Stimulated activated CD4-positive, alpha-beta T cell treated with anti-CD3 and anti-CD28 coated beads, TNF-alpha, amount 100 ng/mL, for 24 hours (primary cell): ENCODE measurements at places on chromosomes 1 and 21.
A peak's percentile ranks its signal among the peaks of the same experiment; 100 is the strongest.

- peak; percentile 96 for DNase-seq
Observed at GRCh38 chr1:26321315-26322041, 3.7 kb downstream of the CD52 start.

DNA sequence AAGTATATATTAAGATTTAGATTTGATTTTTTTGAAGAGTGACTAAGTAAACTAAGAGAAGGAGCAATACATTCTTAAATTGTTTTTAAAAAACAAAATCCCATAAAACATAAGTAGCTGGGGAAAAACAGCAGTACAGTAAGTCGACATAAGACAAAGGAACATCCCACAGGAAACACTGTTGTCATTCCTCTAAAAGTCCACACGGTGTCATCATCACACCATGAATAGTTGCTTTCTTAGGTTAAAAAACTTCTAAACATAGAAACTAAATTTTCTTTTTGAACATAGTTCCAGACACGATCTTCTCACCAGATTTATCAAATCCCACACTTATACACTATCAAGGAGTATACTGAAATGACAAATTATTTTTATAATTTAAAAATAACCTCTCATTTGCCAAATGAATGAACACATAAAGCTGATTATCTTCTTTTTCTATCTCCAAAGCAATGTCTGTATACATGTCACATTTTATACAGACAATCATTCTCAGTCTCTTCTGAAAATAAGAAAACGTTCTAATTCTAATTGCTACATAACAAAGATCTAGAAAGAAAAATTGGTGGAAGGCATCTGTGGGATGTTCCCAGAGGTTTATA, 15.8 kb downstream of the ODF2L start:
- DNase-seq: no peak

DNA sequence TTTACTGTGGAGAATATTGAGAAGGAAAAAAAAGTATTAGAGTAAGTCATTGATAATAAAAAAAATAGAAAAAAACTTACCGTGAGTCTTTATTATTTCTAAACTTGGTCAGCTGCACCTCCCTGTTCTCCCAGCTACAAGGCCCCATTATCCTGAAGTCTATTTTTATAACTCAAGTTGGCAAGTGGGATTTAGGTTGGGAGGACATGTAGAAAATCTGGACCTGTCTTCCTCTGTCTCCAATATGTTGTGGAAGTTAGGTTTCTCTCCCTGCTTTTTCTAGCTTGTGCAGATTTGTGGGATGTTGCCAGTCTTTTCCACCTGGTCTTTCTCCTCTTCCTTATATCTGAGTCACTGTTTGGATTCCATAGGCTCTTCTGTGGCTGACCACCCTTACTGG, 361.4 kb downstream of the HLX start:
- DNase-seq: no peak

- DNase-seq: no peak
Observed at GRCh38 chr1:162151900-162152829, 82.7 kb downstream of the NOS1AP start.

DNA sequence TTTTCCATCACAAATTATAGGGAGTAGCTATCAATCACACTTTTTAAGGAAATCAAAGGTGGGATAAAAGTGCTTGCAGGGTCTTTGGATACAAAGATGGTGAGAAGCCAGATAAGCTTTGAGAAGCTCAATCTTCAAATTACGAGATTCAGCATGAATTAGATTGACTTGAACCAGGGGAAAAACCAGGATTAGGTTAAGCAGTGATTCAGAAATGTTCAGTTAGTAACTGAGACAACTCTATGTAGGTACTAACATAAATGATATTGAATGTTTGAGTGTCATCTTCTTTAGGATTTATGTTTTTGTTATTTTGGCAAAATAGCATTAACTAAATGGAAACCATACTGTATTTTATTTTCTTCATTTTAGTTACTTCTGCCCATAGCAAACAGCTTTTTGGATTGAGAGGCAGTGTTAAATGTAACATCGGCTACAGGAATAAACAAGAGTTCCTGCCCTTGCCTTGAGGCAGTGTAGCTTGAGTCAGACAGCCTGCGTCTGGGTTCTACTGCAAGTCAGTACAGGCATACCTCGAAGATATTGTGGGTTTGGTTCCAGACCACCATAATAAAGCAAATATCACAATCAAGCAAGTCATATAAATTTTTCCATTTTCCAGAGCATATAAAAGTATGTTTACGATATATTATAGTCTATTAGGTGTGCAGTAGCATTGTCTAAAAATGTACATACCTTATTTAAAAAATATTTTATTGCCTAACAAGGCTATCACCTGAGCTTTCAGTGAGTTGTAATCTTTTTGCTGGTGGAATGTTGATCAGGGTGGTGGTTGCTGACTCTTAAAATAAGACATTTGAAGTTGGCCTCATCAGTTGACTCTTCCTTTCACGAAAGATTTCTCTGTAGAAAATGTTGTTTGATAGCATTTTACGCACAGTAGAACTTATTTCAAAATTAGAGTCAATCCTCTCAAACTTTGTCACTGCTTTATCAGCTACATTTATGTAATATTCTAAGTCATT, 36.9 kb upstream of the BACH1 start:
- DNase-seq: no peak
